Activated B cell treated with CpG ODN at 0.5 μM for 24 hours (primary cell): ENCODE measurements at places on chromosomes 2 and 18. TPM values are rescaled to one million over a fixed set of nuclear protein-coding genes. Genes with fewer than 3 reads are reported as not detected.

DNA sequence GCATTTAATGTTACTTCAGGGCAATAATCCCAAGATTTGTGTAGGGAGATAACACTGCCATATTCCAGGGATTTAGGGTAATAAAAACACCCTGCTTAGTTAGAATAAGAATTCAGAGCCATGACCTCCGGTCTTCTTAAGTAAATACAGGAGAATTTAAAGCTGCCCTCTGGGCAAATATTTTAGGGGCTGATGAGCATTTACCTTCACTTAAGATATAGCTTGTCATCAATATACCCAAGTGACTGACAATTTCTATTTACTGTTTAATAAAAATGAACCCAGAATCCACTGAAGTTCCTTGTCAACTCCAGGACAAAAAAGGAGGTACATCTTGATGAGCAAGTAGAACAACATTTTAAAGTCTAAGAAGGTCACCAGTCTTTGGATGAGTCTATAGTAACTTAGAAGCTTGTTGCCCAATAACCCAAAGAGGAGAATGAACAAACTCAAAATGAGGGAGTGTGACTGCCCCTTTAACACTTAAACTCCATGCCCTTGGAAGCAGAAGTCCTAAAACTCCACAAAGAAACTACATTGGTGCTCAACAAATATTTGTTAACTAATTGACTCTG is 24.3 kb upstream of the IKZF2 start:
- no peak overlapping the region for H3K4me3 ChIP-seq
- no peak for DNase-seq
- no peaks in the 10 kb centered on the region for H3K27me3 ChIP-seq

- H3K36me3 ChIP-seq, result peaks cover 47% of the 10 kb centered on the region
- no peaks in the 10 kb centered on the region for H3K27me3 ChIP-seq
- H3K27ac ChIP-seq, result no peak overlapping the region
- no peak for DNase-seq
- H3K4me3 ChIP-seq, result no peak overlapping the region
These were observed 98.4 kb downstream of the PLEKHM3 start for GRCh38 chr2:207926989-207927300.

GRCh38 chr2:38130876-38131275 is 54.9 kb upstream of the CYP1B1 start:
- no peak for DNase-seq
- peaks cover 1% of the 10 kb centered on the region for H3K36me3 ChIP-seq
- peaks cover 17% of the 10 kb centered on the region for H3K4me1 ChIP-seq
- no peaks in the 10 kb centered on the region for H3K27me3 ChIP-seq
- H3K27ac ChIP-seq, result no peak overlapping the region

DNA sequence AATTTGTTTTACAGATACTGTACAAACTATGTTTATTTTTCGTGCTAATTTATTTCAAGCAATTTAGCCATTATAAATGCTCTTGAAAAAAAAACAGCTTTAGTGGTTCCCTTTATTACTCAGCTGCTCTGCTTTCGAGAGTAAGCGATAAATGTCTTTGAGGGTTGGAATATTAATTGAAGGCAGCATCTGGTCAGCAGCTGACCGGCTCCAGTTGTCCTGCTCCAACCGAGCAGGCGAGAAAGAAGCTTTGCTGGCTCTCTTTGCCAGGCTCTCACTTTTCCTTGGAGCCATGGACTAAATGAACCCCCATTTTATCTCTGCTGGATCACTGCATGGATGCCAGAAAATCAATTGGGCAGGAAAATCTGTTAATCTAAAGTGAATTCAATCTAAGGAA is 147.4 kb downstream of the LNPK start:
- no peak overlapping the region for H3K4me3 ChIP-seq
- no peak overlapping the region for H3K27ac ChIP-seq
- no peaks in the 10 kb centered on the region for H3K36me3 ChIP-seq
- DNase-seq, result no peak
- no peaks in the 10 kb centered on the region for H3K4me1 ChIP-seq
- peaks cover 6% of the 10 kb centered on the region for H3K27me3 ChIP-seq

GRCh38 chr2:24008672-24009366 is 1.1 kb upstream of the MFSD2B start:
- peaks cover 19% of the 10 kb centered on the region for H3K27me3 ChIP-seq
- no peaks in the 10 kb centered on the region for H3K36me3 ChIP-seq
- H3K4me1 ChIP-seq, result no peaks in the 10 kb centered on the region
- no peak overlapping the region for H3K4me3 ChIP-seq

- no peaks in the 10 kb centered on the region for H3K36me3 ChIP-seq
- DNase-seq, result no peak
- H3K4me3 ChIP-seq, result no peak overlapping the region
- H3K4me1 ChIP-seq, result no peaks in the 10 kb centered on the region
- H3K27ac ChIP-seq, result no peak overlapping the region
These were observed 289.0 kb downstream of the CNTNAP5 start for GRCh38 chr2:124314084-124314483.

DNA sequence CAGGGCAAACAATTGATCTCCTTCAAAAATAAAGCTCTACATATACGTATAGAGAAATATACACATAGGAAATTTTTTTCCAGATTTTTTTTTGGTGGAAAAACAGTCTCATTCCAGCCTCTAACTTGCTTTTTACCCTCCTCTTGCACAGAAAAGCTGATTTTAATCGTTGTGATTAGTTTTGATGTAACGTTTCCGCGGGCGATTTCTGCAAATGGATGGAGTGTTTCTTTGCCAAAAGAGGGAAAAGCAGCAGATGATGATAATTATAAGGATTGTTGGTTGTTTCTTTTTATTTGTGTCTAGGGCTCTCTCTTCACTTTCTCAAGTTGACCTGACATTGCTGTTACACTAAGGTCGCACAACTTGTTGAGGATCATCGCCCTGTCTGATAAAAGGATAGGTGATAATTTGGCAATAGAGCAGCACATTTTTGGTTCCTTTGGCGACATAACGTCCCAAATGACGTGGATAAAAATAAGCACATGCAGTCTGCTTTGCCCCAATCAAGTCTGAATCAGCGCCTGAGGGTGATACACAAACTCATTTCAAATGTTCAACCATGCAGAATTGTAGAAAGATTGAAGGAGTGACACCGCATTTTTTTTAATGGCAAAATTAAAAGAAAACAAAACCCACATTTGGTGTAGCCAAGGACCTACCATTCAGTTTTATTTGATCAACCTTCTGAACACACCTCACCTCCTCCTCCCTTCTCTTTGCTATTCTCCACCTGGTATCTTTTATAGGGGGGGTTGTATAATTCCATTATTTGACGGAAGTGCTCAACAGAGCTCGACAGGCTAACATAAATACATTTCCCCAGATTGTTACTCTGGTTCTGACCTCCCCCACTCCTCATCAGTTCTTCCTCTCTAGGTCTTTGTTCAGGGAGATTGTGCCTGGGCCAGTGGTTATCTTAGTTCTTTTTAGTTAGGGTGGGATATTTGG is 109.6 kb upstream of the KCTD1 start:
- DNase-seq, result no peak
- H3K27me3 ChIP-seq, result peaks cover 58% of the 10 kb centered on the region
- H3K36me3 ChIP-seq, result no peaks in the 10 kb centered on the region
- no peak overlapping the region for H3K27ac ChIP-seq
- H3K4me1 ChIP-seq, result peaks cover 14% of the 10 kb centered on the region
- peak overlapping the region; percentile 80 for H3K4me3 ChIP-seq

ABHD1 gene
- 0.20 and 1.1 TPM in 2 replicates for total RNA-seq

DNA sequence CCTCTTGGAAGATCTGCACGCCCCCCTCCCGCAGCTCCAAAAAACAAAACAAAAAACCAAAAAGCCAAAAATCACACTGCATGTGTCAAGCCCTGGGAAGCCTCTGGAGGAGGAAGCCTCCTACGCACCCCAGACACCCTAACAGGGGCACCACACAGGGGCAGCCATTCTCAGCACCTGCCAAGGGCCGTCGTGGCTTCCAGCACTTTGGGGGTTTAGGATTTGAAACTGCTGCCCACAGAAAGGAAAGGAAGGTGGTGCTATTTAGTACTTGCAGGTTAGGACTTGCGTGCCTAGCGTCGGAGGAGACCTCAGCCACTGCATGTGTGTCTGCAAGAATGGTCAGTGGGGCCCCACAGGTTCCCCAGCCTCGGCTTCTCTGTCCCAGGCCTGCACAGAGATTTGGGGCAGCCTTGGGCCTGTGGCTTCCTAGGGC is 419 bp upstream of the GPR55 start:
- H3K4me1 ChIP-seq, result peaks cover 35% of the 10 kb centered on the region

PROKR1 gene
- total RNA-seq, result 0.05 and 0.09 TPM in 2 replicates

DNA sequence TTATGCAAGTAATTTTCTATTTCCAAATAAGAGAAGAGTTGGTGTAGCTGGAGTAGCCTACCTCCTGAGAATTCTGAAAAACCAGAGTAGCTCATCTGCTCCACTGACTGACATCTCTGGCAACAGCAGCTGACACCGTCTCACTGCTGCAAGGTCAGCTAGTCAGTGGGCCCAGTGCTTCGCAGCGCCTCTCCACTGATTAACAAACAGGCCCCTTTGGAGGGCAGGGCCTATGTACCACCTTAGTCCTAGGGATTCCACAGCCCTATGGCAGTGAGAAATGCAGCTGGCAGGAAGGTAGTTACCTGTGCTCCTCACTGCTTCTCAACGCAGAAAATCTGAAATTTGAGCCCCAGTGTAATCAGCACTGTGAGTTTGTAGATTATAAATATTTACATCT is 97.5 kb downstream of the DLGAP1 start:
- no peaks in the 10 kb centered on the region for H3K4me1 ChIP-seq
- H3K36me3 ChIP-seq, result no peaks in the 10 kb centered on the region
- no peaks in the 10 kb centered on the region for H3K27me3 ChIP-seq
- no peak for DNase-seq
- no peak overlapping the region for H3K27ac ChIP-seq

GRCh38 chr2:235573331-235574221 is 79.7 kb downstream of the AGAP1 start:
- no peaks in the 10 kb centered on the region for H3K4me1 ChIP-seq
- H3K27ac ChIP-seq, result no peak overlapping the region
- H3K27me3 ChIP-seq, result peaks cover 3% of the 10 kb centered on the region
- no peaks in the 10 kb centered on the region for H3K36me3 ChIP-seq

DNA sequence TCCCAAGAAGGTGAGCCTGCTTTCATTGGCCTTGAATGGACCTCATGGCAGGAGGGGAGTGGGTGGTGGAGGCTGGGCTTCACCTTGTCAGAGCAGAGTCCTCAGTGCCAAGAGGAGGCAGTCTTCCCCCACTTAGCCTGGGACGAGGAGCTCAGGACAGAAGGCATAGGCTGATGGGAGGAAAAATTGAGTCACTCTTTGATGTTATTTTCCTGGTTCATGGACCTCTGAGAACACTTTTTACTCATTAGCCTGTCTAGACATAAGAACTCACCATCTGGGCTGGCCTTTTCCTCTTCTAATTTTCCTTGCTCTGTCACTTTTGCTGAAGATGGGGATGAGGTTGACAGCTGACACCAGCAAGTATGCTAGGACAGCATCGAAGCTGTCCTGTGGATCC is 225.7 kb upstream of the TNP1 start:
- H3K27me3 ChIP-seq, result no peaks in the 10 kb centered on the region
- H3K4me3 ChIP-seq, result no peak overlapping the region
- no peak overlapping the region for H3K27ac ChIP-seq
- H3K4me1 ChIP-seq, result peaks cover 19% of the 10 kb centered on the region
- H3K36me3 ChIP-seq, result no peaks in the 10 kb centered on the region

GRCh38 chr2:28752631-28753376 is 1.2 kb downstream of the PPP1CB start:
- peak overlapping the region; percentile 93 for H3K27ac ChIP-seq
- H3K36me3 ChIP-seq, result peaks cover 33% of the 10 kb centered on the region
- no peaks in the 10 kb centered on the region for H3K27me3 ChIP-seq
- peaks cover 67% of the 10 kb centered on the region for H3K4me1 ChIP-seq
- peak overlapping the region; percentile 95 for H3K4me3 ChIP-seq
- no peak for DNase-seq

HAUS1 gene
- 34.6 and 39.5 TPM in 2 replicates for total RNA-seq

- DNase-seq, result no peak
- no peaks in the 10 kb centered on the region for H3K36me3 ChIP-seq
- no peak overlapping the region for H3K27ac ChIP-seq
- no peak overlapping the region for H3K4me3 ChIP-seq
These were observed 618 bp upstream of the TNS1 start for GRCh38 chr2:218003281-218003944.

- no peaks in the 10 kb centered on the region for H3K4me1 ChIP-seq
- H3K4me3 ChIP-seq, result no peak overlapping the region
- H3K27ac ChIP-seq, result no peak overlapping the region
These were observed 44.4 kb downstream of the TFPI start for GRCh38 chr2:187509667-187510417.

DNA sequence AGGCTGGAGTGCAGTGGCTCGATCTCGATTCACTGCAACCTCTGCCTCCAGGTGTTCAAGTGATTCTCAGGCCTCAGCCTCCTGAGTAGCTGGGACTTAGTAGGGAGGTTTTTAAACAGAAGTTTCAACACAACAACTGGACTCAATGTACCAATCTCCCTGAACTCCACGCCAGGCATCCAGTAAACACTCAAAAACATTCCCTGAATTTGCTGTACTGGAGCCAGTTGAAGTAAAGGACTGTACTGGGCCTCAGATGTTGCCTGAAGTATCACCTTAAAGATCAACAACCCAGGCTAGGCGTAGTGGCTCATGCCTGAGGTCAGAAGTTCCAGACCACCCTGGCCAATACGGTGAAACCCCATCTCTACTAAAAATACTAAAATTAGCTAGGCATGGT is 22.4 kb downstream of the RAB1A start:
- DNase-seq, result no peak
- no peak overlapping the region for H3K4me3 ChIP-seq
- H3K4me1 ChIP-seq, result peaks cover 39% of the 10 kb centered on the region
- H3K27me3 ChIP-seq, result no peaks in the 10 kb centered on the region
- H3K27ac ChIP-seq, result no peak overlapping the region

- no peak overlapping the region for H3K27ac ChIP-seq
- peaks cover 2% of the 10 kb centered on the region for H3K36me3 ChIP-seq
- no peak overlapping the region for H3K4me3 ChIP-seq
- H3K4me1 ChIP-seq, result peaks cover 45% of the 10 kb centered on the region
- no peak for DNase-seq
These were observed 30.7 kb downstream of the GPD2 start for GRCh38 chr2:156466739-156467405.

- no peak overlapping the region for H3K27ac ChIP-seq
- H3K36me3 ChIP-seq, result no peaks in the 10 kb centered on the region
- H3K4me1 ChIP-seq, result no peaks in the 10 kb centered on the region
- no peak overlapping the region for H3K4me3 ChIP-seq
These were observed 111.3 kb downstream of the ARHGEF4 start for GRCh38 chr2:130947967-130948366.

GCA gene
- 31.3 and 33.9 TPM in 2 replicates for total RNA-seq

GRCh38 chr2:233901884-233902283 is 15.3 kb upstream of the TRPM8 start:
- no peak overlapping the region for H3K4me3 ChIP-seq
- H3K27ac ChIP-seq, result no peak overlapping the region
- H3K36me3 ChIP-seq, result no peaks in the 10 kb centered on the region
- no peak for DNase-seq
- peaks cover 48% of the 10 kb centered on the region for H3K27me3 ChIP-seq
